Adrenal gland (tissue), 19 donors: ENCODE measurements at places on chromosomes 2 and 18. TPM values are rescaled to one million over a fixed set of nuclear protein-coding genes. Genes with fewer than 3 reads are reported as not detected.

Gene CCDC102B
- polyA plus RNA-seq, result 6.0 TPM

Gene STARD6
- not detected for polyA plus RNA-seq

Gene TYMS
- 7.1 TPM for polyA plus RNA-seq

Gene KYNU
- 4.5 TPM for polyA plus RNA-seq

Gene MALL
- polyA plus RNA-seq, result 1.4 TPM

Gene TRIM43
- polyA plus RNA-seq, result not detected

Gene ZNF385B
- polyA plus RNA-seq, result 5.0 TPM

Gene RASGRP3
- polyA plus RNA-seq, result 4.8 TPM

Gene PTH2R
- 0.11 TPM for polyA plus RNA-seq

Gene FN1
- 68.1 TPM for polyA plus RNA-seq

Gene SRD5A2
- not detected for polyA plus RNA-seq

Gene GAL3ST2
- 0.16 TPM for polyA plus RNA-seq

Gene AGXT
- 0.47 TPM for polyA plus RNA-seq

Gene HRH4
- not detected for polyA plus RNA-seq

Gene ZNF396
- 2.5 TPM for polyA plus RNA-seq

Gene GPN1
- 12.8 TPM for polyA plus RNA-seq

Gene LINC00305
- polyA plus RNA-seq, result not detected

Gene DAW1
- not detected for polyA plus RNA-seq

Gene ANKRD30B
- polyA plus RNA-seq, result 0.16 TPM

Gene VWC2L
- polyA plus RNA-seq, result not detected

Gene CCDC74B
- 16.2 TPM for polyA plus RNA-seq

Gene IL37
- polyA plus RNA-seq, result not detected

Gene SPP2
- not detected for polyA plus RNA-seq

Gene LRRC30
- polyA plus RNA-seq, result not detected

Gene FOXD4L1
- polyA plus RNA-seq, result 5.0 TPM

Gene CABLES1
- 2.5 TPM for polyA plus RNA-seq
